Sciatic nerve (tissue), 2 donors: ENCODE measurements at places on chromosomes 13 and 19.

DNA sequence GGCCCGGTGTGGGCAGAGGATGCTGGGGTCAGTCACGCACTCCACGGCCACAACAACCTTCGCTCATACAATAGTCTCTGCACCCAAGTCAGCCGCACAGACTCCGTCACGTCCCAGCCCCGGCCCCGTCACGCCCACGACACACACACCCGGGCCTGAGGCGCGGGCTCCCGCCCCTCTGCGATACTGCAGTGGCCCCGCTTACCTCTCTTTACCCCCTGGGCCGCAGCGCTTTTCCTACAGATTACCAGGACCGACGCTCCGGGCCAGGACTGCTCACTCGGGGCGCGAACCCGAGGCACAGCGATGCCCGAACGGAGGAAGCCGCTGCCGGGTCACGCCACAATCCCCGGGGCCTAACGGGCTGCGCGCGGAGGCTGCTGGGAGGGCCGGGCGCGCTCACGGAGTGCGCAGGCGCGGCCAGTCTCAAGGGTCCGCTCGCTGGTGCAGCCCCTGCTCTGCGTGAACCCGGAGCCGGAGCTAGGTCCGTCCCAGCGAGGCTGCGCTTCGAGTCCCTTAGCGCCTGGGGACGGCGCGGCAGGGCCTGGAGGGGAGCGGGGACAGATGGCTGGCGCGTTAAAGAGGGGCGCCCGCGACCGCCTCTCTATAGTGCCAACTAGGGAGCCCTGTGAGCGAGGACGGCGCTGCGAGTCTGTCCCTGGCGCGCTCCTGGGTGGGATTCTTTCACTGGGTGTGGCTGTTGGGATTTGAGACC lies at the start of gene ZFP82:
ZFP82 (minus strand) TSS at position 358 of the 715 bp plus-strand sequence. CDS start 8,855 bp downstream, outside the sequence.
- peak; percentile 88 for DNase-seq

- no peak for DNase-seq
These were observed 5.4 kb upstream of the LGALS13 start for GRCh38 chr19:39596911-39597310.

GRCh38 chr13:71773531-71773930 lies 93.5 kb downstream of the DACH1 start:
- no peak for DNase-seq

- peak; percentile 61 for DNase-seq
These were observed 63.4 kb downstream of the MLLT1 start for GRCh38 chr19:6216236-6216995.

GRCh38 chr13:97798836-97799235 lies 154.6 kb upstream of the IPO5 start:
- no peak for DNase-seq

DNA sequence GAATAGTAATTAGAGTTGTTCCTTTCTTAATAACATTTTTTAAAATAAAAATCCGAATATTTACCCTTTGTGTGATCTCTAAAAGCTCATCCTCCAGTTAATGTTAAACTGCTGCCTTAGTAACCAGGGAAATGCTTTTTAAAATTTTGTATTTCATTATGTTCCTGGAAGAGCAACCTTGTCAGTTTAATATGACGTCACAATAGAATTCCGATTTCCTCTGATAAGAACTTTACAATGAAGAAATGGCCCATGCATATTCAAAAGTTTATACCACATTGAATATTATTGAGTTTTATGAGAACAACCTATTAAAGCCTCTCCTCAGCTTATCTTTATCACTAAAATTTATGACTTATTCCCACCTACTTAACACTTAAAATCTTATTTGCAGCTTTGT lies 1566.6 kb downstream of the EFNB2 start:
- no peak for DNase-seq

DNA sequence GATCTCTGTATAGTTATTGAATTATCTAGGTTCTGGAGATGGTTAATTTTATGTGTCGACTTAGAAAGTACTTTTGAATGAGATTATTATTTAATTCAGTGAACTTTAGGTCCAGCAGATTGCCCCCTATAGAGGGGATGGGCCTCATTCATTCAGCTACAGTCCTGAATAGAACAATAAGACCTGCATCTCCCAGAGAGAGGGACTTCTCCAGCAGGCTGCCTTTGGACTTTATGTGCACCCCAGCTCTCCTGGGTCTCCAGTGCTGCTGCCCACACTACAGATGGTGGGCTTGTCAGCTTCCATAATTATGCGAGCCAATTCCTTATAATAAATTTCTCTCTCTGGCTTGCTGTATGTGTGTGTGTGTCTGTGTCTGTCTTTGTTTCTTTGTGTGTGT lies 39.3 kb upstream of the KL start:
- no peak for DNase-seq

DNA sequence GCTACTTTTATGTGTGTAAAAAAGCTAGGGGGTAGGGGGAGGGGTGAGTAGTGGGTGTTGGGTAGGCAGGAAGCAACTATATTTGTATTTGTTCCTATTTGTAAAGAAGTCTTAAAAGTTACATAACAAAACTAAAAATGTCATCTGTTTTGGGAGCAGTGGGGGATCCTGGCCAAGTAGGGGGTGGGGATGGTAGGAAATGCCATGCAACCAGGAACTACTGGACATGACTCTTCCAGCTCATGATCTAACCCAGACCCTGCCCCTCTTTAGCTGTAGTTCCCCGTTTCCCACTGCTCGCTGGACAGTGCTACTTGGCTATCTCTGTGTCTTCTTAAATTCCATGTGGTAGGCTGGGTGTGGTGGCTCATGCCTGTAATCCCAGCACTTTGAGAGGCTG lies 3.2 kb downstream of the GTF3A start:
- DNase-seq = no peak

DNA sequence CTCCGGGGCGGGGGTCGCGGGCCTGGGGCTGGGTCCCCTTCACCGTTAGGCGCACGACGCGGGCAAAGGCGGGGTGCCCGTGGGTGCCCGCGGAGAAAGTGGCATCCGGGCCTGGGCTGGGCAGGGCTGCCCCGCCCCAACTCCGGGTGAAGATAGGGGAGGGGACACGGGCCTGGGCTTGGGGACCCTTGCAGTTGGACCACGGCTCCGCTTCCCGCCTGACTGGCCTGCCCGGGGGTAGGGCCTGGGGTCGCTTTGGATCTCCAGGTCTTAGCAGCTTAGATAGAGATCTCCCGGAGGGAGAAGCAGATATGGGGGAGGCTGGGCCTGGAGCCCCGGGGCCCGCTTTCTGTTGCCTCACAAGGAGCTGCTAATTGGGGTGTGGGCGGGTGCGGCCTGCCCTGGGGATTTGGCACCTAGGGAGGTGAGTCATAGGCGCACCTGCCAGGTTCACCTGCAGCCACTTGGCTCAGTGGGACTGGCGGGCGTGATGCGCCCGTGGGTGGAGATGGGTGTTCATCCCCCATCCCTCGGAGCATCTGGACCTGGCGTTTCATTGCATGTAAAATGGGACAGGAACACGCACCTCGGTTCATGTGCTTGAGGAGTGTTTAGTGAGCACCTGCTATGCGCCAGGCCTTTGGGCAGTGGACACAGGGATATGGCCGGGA lies 585 bp downstream of the MAP1S start:
- DNase-seq = no peak

- DNase-seq = no peak
These were observed 74.6 kb upstream of the GPR183 start for GRCh38 chr13:99381766-99382165.

GRCh38 chr13:39263033-39263432 lies 224.8 kb downstream of the NHLRC3 start:
- DNase-seq = peak; percentile 58

DNA sequence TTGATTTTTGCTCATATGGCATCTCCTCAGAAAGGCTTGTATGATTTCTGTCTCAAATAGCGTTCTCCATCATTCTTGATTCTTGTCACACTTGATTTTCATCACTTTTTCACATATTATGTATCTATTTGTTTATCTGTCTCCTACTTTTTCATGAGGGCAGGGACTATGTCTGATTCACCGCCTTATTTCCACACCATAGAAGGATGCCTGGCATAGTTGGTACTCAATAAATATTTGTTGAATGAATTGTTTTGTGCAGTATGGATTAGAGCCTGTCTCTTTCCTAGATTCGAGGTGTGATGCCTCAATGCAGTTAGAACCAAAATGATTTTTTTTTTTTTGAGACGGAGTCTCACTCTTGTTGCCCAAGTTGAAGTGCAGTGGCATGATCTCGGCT lies 12.1 kb downstream of the SAE1 start:
- no peak for DNase-seq

DNA sequence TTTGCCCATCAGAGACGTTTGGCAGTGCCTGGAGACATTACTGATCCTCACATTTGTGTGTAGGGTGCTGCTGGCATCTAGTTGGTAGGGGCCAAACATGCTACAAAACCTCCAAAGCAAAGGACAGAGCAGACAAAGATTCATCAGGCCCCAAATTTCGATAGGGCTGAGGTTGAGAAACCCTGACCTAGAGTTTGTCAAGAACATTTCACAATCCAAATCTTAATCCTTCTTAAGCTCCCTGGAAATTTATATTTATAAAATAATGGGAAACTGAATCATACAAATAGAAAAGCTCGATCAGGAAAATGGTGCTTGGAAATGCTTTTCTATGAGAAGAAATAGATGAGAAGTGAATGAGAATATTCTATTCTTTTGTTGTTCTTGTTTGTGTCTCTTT lies 273.6 kb downstream of the DCT start:
- DNase-seq = no peak

DNA sequence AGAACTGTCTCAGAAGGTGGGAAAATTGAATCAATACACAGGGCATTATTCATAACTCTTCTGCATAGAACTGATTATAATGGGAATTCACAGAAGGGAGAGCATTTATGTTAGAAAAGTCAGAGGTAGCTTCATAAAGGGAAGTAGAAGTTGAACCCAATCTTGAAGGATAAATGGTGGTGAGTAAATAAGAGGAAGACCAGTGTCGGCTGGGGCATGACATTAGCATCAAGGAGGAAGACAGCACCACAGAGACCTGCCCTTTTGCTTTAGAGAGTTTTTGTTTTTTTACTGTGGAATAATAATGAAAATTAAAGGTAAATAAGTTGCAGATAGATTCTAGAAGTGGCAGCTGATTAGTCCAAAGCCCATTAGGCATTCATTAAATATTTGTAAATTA lies 21.9 kb downstream of the CDC16 start:
- no peak for DNase-seq

DNA sequence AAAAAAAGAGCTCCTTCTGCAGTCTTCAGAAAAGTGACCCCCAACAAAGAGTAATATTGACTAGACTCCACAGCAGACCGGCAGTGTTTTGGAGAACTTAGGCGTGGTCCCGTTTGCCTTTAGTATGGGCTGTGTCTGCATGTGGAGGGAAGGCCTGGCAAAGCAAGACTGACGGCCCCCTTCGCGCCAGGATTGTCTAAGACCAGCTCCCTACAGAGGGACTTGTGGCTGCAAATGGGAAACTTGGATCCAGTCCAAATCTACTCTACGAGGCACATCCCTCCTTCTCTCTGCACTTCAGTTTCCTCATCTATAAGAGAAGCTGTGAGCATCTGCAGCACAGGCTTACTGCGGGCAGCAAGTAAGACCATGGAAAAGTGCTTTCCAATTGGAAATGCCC lies 350.0 kb downstream of the ZNF536 start:
- no peak for DNase-seq

DNA sequence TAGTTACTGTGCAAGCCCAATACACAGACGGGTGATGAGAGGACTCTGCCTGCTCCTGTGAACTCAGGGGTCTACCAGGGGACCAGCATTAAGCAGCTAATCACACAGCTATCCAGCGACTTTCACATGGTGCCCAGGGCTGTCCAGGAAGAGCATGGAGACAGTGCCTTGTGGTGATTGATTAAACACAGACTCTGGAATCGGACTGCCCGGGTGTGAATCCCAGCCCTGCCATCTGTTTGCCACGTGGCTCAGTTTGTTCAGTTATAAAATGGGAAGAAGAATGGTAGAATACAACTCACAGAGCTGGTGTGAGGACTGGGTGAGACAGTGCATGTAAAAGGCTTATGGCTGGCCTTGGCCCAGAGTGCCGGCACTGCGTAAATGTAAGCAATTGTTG lies 42.1 kb upstream of the NPAS1 start:
- no peak for DNase-seq

DNA sequence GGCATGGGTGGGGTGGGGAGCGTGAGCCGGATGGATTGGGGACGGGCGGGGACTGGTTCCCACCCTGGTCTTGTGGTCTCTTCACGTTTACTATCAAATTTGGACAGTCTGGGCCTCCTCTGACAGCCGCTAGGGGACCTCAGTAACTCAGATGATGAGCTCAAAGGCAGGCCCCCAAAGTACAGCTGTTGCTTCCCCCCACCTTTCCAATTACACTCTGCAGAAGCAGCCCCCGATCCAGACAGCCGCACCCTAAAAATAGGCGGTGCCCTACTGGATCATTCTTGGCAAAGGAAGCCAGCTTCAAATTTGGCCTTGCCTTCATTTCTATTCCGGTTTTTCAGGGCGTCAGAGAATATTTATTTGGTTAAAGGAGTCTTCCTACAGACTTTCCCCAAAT lies 1.9 kb upstream of the FOXO1 start:
- peak; percentile 66 for DNase-seq

GRCh38 chr13:25887962-25888655 lies 163.7 kb downstream of the SHISA2 start:
- DNase-seq = no peak

DNA sequence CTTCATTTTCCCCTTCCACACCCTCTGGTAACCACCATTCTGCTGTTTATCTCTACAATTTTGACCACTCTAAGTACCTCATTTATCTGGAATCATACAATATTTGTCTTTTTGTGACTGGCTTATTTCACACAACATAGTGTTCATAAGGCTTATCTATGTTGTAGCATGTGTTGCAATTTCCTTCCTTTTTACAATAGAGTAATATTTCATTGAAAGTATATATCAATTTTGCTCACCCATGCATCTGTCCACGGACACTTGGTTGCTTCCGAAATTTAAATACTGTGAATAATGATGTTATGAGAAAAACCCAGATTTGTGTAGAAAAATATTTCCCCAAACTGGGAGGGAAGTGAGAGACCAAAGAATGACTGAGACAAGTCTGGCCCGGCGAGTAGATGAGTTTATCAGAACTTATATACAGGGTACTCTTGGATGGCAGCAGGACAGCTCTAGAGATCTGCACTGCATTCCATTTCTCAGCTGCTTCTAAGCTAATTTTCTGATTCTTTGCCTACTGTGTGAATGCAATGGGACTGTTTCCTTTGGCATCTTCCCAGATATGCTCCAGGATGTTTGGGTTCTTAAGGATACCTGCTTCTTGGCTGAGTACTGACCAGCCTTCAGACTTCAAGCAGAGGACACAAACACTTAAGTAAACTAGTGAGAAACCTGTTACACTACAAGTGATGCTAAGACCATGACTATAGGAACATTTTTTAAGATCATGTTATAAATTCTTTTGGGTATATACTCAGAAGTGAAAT lies 834.0 kb upstream of the PCDH9 start:
- DNase-seq = no peak

DNA sequence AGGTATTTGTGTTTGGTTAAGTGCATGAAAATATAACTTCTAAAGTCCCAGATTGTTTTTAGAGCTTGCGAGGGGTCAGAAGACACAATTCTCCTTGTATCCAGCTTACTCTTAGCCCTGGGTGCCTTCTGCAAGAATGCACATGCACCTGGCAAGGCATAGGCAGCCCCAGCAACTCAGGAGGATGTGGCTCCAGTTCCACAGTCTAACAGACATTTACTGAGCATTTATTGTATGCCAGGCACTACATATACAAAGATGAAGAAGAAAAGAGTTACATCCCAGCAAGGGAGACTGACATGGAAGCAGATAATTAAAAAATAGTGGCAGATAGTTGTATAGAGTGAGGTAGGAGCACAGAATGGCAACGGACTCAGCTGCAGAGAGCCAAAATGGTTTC lies 101.1 kb upstream of the FRY start:
- DNase-seq = no peak
